Activated naive CD4-positive, alpha-beta T cell treated with anti-CD3 and anti-CD28 coated beads, Interleukin-2, amount 50 U/mL, for 72 hours (primary cell): ENCODE measurements at places on chromosomes 7 and 10.

- no peak for DNase-seq
Measured at GRCh38 chr10:96440361-96441292, 73.1 kb downstream of the TLL2 start.

- no peak for DNase-seq
Measured at GRCh38 chr7:52695973-52696595, 339.3 kb upstream of the POM121L12 start.

DNA sequence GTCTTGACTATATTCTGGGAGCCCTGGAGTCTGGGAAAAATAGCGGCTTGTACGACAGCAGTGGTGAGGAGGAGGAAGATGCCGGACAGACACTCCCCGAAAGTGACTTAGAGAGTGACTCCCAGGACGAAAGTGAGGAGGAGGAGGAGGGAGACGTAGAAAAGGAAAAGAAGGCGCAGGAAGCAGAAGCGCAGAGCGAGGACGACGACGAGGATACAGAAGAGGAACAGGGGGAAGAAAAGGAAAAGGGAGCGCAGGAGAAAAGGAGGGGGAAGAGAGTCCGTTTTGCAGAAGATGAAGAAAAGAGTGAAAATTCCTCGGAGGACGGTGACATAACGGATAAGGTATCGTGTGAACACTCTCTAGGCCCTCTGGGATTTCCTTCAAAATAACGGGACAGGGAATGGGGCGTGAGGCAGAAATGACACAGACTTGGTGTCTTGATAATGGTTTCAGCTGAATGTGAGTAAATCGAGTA lies 908 bp downstream of the NOM1 start:
- DNase-seq, result no peak

DNA sequence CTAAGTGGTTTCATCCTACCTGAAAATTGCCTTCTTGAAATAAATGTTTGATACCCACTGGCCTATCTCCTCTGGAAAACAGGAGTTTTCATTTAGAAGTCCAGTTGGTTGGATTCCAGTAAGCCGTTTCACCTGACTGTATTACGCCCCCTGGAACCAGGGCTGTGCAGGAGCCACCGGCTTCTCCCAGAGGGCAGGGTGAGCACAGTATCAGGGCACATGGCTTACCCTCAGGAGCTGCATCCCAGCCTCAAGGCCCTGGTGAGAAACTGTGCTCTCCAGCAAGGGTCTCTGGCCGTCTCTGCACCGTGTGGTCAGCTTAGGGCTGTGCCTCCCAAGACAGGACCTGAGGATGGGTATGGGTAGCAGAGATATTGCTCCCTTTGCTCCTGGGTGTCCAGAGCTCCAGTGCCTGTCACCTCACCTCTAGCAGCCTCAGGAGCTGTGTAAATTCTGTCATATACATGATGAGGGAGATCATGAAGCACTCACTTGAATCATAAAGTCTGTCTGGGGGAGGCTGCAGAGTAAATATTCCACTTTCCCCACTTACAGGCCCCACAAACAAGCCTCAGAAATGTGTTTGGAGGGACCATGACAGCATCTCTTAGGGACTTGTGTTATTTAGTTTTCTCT lies 109.6 kb upstream of the SAMD8 start:
- DNase-seq, result no peak

DNA sequence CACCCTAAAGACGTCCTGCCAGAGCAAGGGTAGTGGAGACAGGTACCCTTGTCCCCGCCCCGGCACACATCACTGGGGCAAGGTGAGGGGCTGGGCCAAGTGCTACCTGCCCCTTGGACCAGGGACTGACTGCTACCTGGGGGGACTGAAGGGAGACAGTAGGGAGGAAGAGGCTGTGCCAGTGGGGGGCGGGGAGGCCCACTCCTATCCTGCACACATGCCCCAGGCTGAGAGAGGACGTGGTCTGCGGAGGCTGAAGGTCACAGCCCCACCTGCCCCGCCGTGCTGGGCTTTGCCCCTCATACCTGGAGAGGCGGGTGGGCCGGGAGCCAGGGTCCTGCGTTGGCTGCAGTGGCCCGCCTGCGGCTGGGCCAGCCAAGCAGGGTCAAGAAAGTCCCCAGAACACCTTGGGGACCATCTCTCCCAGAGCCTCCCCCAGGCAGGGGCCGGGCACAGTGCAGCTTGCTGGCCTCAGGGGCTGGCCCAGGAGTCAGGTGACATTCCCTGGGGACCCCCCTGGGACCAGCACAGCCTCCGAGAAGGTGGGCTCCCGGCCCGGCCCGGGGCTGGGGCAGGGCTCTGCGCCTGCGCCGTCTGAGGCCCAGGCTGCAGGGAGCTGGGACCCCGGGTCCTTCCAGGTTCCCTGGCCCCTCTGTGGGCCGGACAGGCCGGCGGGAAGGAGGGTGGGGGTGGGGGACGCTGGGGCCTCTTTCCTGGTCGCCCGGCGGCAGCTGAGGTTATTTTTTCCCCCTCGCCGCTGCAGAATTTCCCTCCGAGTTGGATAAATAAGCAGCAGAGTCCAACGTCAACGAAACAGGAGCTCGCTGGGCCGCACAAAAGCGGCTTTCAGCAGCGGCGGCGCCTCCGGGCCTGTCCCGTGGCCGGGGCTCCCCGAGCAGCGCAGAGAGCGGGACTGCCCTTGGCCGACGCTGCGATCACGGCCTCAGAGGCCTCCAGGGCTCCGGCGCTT lies 9.8 kb upstream of the FZD9 start:
- no peak for DNase-seq

- DNase-seq, result no peak
Measured at GRCh38 chr7:155213385-155213784, 84.3 kb upstream of the INSIG1 start.
